ENCODE measurements at places on chromosomes 1 and 21.

DNA sequence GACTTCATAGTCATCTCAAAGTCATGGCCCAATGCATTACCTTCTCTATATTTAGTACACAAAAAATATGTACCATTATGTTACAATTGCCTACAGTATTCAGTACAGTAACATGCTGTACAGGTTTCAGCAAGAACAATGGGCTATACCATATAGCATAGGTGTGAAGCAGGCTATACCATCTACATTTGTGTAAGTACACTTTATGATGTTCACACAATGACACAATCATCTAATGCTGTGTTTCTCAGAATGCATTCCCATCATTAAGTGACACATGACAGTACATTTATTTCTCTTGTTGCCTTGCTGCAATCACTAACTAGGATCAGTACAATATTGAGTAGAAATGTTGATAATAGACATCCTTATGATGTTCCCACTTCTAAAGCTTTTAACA lies 46.5 kb upstream of the NFIA start:
- no peak for DNase-seq

GRCh38 chr1:86035101-86035500 lies 121.5 kb downstream of the COL24A1 start:
- no peak for DNase-seq

DNA sequence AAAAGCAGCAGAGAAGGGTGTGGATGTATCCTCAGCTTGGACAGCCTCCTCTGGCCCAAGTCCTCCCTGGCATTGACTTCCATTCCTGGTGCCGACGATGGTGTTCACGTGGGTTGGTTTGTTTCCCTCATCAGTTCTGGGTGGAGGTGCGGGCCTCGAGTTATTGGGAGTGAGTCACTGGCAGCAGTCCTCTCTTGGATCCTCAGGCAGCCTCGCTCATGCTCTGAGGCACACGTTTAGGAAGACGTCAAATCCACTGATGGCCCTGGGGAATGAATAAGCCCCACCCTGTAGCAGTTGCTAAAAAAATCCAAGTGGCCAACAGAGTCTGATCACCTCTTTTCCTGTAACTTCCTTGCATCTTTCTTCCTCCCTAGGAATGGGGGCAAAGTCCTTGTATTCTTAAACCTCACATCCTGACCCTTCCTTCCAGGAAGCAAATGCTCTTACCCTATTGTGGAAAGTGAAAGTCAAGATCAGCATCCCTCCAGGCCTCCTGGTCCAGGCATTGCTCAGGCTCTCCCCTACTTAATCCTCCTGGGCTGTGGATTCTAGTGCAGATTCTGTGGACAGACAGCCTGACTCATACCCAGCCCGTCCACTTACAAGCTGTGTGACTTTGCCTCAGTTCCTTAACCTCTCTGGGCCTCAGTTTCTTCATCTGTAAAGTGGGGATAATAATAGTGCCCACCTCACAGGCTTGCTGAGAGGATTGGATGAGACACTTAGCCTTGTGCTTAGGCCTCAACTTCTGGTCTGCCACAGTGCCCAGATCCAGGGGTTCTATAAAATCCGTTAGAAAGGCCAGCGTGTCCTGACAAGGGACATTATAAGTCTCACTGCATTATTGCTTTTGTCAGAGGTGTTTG lies 111.1 kb downstream of the TLR5 start:
- DNase-seq: peak; percentile 76

DNA sequence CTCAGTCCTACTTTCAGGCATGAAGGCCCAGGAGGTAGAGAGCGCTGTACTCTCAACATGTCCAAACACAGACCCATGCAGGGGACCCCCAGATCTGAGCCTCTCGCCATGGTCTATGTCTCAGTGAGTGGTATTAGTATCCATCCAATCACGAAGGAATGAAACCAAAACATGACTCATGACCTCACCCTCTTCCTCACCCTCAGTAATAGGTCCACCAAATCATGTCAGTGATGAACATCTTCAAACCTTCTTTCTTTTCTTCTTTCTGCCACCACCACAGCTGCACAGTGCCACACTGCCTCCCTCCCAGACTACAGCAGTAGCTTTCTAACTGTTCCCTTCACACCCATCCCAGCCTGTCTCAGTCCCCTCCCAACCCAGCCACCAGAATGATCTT lies 16.8 kb downstream of the C1orf116 start:
- no peak for DNase-seq

DNA sequence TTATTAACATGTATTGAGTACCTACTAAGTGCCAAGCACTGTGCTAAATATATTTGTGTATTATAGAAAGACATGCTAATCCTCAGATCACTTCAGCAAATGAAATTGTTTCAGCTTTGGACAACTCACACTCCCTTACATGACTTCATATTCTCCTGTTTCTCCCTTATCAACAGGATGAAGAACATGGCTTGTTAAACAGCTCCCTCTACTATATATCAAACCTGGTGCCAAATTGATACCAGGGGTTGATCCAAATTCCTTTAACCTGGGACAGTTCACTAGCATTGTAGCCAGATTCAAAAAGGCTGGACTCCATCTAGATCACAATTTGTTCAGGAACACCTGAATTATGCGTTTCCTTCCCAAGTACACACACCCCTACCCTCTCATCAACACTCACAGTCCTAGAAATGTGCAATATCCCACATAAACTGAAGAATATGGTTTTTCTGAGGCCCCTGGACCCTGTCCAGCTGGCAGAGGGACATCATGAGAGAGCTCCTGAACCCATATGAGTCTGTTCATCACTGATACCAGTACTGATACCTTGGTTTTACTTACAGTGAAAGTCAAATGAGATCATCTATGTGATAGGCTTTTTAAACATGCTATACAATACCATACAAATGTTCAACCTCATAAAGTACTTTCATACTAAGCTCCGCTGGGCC lies 47.0 kb upstream of the PALMD start:
- DNase-seq: no peak

GRCh38 chr1:41901551-41901950 lies 17.2 kb downstream of the HIVEP3 start:
- peak; percentile 1 for DNase-seq

GRCh38 chr21:25175938-25176337 lies 431.3 kb downstream of the MRPL39 start:
- DNase-seq: no peak

DNA sequence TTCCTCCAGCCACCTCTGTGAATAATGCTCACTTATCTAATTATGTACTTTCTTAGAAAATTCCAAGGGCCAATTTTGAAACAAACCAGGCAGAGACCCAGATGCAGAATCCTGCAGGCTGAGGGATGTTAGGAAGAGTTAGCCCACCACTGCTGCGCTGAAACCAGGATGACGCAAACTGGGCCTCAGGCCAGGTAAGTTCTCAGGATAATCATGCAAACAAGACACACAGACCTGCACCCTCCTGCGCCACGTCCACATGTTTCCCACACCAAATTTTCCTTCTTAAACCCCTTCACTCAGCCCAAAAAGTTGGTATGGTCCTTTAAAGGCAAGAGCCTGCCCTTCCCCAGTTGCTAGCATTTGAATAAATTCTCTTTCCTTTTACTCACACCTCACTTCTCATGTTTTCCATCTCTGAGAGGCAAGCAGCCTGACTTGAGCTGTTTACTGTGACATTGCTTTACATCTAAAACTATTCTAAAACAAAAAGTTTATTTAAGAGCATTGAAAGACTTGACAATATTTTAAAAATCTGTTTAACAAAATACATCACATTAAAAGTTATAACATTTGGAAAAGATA lies 887.1 kb downstream of the LRRIQ3 start:
- no peak for DNase-seq

DNA sequence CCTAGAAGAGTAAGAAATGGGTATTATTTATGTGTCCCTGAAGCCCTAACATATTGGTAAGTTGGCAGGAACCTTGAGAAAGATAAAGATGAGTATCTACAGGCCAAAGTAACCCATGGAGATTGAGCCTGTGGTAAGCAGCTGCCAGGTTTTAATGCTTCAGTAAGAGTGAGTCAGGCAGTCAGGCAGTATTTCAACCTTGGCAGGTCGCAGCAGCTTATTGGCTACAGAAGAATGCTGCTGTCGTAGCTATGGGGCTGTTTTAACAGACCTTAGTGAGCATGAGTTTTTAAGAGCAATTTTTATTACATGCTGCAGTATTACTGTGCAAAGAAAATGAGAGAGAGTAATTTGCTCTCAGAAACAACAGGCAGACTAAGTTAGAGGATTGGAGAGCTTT lies 10.3 kb upstream of the SLC30A10 start:
- no peak for DNase-seq

DNA sequence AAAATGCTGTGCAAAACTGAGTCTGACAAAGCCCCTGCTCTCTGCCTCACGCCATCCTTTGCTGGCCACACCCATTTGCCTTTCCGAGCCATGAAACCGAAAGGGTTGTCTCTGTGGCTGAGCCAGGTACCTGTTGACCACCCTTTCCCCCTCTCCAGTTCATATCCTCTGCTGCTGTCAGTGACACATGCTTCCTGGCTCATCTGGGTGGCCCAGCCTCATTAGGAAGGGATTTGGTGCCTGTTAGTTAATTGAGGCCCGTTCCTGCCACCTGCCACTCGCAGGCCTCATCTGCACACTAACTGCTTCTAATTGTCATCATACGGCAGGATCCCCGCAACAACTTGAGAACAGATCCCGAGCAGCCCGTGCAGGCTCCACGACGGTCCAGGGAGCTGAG lies 79.2 kb downstream of the OLIG1 start:
- no peak for DNase-seq

- no peak for DNase-seq
These were observed 7.9 kb upstream of the LORICRIN start for GRCh38 chr1:153251562-153251961.

- no peak for DNase-seq
These were observed 30.5 kb downstream of the MROH7 start for GRCh38 chr1:54671985-54672608.

GRCh38 chr1:96329121-96329520 lies 392.5 kb upstream of the PTBP2 start:
- DNase-seq: no peak

DNA sequence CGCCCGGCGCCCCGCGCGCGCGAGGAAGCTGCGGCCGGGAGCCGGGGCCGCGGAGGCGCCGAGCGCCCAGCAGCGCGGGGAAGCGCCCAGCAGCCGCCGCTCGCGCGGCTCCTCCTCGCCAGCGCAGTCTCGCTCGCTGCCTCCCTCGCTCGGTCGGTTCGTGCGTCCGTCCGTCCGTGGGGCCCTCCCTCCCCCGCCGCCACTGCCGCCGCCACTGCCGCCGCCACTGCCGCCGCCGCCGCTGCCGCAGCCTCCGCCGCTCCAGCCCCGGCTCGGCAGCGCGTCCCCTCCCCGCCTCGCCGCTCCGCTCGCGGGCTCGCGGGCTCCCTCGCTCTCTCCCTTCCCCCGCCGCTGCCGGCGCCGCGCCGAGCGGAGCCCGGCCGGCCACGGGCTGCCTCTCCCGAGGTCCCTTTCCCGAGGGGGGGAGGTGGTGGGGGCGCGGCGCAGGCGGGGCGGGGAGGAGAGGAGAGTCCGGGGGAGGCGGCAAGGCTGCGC lies at the start of gene KCND3:
Gene KCND3, minus strand, starts transcription at position 138 of the 495 bp plus-strand sequence.
- DNase-seq: no peak

GRCh38 chr1:187630653-187631380 lies 802.1 kb downstream of the PLA2G4A start:
- no peak for DNase-seq

GRCh38 chr21:45302082-45303061 lies 14.7 kb upstream of the POFUT2 start:
- peak; percentile 64 for DNase-seq

GRCh38 chr1:171119648-171120047 lies 28.9 kb downstream of the FMO3 start:
- no peak for DNase-seq

DNA sequence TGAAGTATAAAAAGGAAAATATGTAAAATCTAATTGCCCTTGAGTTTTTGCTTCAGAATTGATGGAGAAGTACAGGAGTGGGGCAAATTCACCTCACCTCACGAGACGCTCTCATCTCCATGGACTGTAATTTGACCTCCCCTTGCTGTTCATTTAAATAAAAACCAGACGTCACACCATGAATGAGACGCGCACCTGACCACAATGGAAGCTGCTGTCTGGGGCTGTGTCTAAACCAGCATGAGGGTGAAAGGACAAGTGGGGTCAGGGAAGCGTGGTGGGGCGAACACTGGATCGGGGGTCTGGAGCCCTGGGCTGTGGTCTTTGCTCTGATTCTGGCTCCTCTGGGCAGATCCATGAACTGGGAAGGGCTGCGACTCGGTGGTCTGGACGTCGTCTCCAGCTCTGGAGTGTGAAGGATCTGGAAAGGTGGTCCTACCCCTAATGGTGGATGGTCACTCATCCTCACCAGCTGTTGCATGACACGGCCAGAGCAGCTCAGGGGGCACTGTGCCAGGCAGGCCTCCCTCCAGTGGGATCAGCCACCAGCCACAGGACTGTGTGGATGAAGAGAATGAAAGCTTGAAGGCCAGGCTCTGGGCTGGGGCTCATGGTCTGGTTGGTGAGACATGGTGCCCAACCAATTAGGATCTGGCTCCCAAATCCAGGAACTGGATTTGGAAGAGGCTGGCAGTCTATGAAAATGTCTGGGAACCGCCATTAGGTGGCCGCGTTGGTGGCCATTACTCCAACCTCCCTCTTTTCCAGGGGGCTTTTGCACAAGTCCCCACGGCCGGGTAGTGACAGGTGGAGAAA lies 728.6 kb downstream of the PTPRU start:
- no peak for DNase-seq

GRCh38 chr1:26583646-26584485 lies 54.3 kb downstream of the RPS6KA1 start:
- no peak for DNase-seq

GRCh38 chr21:41737651-41738324 lies 29.1 kb downstream of the RIPK4 start:
- DNase-seq: no peak

- no peak for DNase-seq
These were observed 4.4 kb downstream of the CD53 start for GRCh38 chr1:110877364-110877763.

Measured in tibial nerve (tissue), 4 donors.